ENCODE measurements at places on chromosomes 16 and 17. TPM values are rescaled to one million over a fixed set of nuclear protein-coding genes. Genes with fewer than 3 reads are reported as not detected.

The KRTAP4-5 gene
- total RNA-seq: not detected

The DPEP3 gene
- not detected for total RNA-seq

The CACNG5 gene
- total RNA-seq: not detected

The KRTAP1-3 gene
- not detected for total RNA-seq

The RHBDL3 gene
- not detected for total RNA-seq

The SGSH gene
- 5.8 TPM for total RNA-seq

The ADORA2B gene
- total RNA-seq: 34.7 TPM

The GLYR1 gene
- 41.0 TPM for total RNA-seq

The OTOP3 gene
- not detected for total RNA-seq

The CX3CL1 gene
- total RNA-seq: not detected

The BHLHA9 gene
- not detected for total RNA-seq

The OMG gene
- total RNA-seq: not detected

The ACE gene
- total RNA-seq: 0.85 TPM

The GLP2R gene
- not detected for total RNA-seq

The NPIPA2 gene
- total RNA-seq: 0.48 TPM

The ALDH3A1 gene
- total RNA-seq: 11.3 TPM

The G6PC1 gene
- total RNA-seq: not detected

The AHSP gene
- not detected for total RNA-seq

The SLC47A2 gene
- total RNA-seq: under 0.01 TPM

The CCL1 gene
- total RNA-seq: not detected

The TPSD1 gene
- total RNA-seq: not detected

The SLC13A2 gene
- not detected for total RNA-seq

The HOXB6 gene
- 0.21 TPM for total RNA-seq

The GCSH gene
- total RNA-seq: 12.1 TPM

The MPP3 gene
- 10.0 TPM for total RNA-seq

The TBC1D3 gene
- not detected for total RNA-seq

The KRTAP1-4 gene
- not detected for total RNA-seq

The MT4 gene
- not detected for total RNA-seq

The NOXO1 gene
- total RNA-seq: 1.2 TPM

The HOXB13 gene
- 0.24 TPM for total RNA-seq

The TNFRSF17 gene
- not detected for total RNA-seq

The TRPV3 gene
- total RNA-seq: 0.21 TPM

The TMEM100 gene
- total RNA-seq: not detected

The LPO gene
- 0.21 TPM for total RNA-seq

The IRX3 gene
- total RNA-seq: 3.4 TPM

The SKAP1 gene
- total RNA-seq: not detected

The KRT20 gene
- not detected for total RNA-seq

The CD300H gene
- not detected for total RNA-seq

The KRT23 gene
- 148 TPM for total RNA-seq

The RPL27 gene
- 1,825 TPM for total RNA-seq

The PEMT gene
- 39.5 TPM for total RNA-seq

The SYT17 gene
- total RNA-seq: 6.3 TPM

The KRT16 gene
- 2,720 TPM for total RNA-seq

The SPATA22 gene
- not detected for total RNA-seq

The NPIPB13 gene
- 0.72 TPM for total RNA-seq

The GP1BA gene
- not detected for total RNA-seq

The DNAI2 gene
- not detected for total RNA-seq
